Right hindlimb (tissue), 1 donor: ENCODE measurements at places on chromosomes 6 and 20.

GRCh38 chr6:21742238-21742660 is 148.7 kb downstream of the SOX4 start:
- no peak for DNase-seq

DNA sequence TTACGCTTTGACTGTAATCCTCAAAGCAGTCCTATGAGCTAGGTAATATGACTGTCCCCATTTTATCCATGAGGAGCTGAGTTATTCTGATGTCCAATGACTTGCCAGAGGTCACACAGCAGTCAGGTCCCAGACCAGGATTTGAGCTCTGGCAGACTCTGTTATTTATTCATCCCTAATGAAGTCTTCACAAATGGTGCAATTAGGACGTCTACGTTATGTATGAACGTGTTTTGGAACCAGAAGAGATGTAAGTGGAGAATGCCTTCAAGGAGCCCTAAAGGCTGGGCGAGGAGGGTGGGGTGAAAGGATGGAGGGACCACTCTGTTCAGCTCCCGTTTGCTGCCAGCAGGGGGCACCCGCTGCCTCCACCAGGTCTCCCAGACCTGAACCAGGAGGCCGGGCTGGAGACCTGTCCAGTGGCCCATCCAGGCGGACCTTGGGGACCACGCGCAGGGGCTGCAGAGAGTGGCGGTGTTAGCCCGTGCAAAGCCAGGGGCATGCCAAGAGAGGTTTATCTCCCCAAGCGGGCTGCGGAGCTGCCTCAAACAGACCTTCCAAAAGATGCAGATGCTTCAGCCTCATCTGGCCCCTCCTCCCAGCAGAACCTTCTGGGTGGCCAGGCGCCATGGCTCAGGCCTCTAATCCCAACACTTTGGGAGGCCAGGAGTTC is 15.2 kb upstream of the ZNF335 start:
- peak; percentile 63 for DNase-seq

GRCh38 chr6:41984623-41985022 is 43.0 kb upstream of the CCND3 start:
- no peak for DNase-seq

DNA sequence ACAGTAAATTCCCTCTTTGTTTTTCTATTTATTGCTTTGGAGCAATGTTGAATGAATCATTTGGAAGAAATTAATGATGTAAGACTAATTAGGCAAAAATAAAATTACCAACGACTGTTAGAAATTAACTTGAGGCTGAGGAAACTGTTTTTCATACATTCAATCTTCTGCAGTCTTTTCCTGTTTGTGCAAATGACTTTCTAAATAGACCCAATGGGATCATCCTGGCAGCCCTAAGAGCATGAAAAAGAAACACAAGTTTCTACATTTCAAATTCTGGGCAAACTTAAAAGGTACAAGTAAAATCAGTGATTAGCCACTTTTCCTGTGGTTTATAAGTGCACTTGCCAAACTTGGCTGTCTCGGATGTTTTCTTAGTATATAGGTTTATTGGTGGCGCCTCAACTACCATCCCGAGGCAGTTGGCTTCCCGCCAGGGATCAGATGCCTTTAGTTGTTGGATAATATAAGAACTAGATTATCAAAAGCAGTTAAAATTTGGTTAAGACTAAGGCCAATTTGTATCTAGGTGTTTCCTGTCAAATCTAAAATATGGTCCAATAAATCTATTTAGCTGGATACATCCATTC is 181.2 kb downstream of the ISM1 start:
- DNase-seq: no peak

DNA sequence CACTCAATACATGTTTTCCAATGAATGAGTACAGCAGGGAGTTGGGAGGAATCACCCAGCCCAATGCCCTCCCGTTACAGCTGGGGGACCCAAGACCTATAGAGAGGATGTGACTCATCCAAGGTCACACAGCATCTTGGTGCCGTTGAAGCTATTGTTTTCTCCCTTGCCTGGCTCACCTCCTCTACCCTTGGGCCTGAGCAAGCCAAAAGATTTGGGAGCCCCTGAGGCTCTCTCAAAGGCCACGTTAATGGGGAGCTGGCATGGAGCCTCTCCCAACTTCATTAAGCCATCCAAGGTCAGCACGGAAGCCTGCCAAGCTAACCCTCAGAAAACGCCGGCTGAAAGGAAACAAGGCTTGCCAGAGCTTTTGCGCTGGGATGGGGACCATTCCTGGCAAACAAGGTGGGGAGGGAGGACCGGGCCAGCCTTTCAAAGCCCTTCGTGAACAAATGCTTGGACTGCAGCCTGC is 30.4 kb downstream of the KCNB1 start:
- peak; percentile 39 for DNase-seq

DNA sequence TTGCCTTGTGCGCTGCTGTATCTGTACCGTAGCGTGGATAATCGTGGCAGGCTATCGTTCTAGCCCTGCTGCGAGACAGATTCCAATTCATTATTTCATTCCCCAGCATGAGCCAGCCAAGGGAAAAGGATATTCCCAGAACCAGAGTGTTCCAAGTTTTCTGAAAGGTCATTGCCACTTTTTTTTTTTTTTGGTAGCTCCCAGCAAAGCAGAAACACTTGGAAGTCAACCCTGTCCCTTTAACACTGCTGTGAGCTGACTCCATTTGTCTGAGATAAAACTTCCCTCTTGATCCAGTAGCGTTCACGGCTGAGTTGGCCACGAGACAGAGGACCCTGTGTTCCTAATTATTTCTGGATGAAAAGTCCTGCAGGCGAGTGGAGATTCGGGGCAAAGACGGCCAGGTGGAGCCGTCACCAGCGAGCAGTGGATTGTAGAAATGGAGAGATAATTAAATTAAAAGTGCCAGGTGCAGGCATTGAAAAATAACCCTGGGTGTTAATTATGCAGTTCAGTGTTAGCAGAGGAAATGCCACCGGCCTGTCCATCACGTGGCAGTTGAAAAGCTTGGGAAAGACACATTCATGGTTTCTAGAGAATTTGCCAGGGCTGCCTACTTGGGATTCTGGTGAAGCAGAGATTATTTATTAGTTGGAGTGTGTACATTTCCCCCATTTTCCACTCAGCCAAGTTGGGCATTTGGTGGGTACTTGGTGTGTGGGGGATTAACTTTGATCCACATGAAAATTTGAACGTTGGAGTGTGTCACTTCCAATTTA is 164.2 kb downstream of the SLC24A3 start:
- no peak for DNase-seq

DNA sequence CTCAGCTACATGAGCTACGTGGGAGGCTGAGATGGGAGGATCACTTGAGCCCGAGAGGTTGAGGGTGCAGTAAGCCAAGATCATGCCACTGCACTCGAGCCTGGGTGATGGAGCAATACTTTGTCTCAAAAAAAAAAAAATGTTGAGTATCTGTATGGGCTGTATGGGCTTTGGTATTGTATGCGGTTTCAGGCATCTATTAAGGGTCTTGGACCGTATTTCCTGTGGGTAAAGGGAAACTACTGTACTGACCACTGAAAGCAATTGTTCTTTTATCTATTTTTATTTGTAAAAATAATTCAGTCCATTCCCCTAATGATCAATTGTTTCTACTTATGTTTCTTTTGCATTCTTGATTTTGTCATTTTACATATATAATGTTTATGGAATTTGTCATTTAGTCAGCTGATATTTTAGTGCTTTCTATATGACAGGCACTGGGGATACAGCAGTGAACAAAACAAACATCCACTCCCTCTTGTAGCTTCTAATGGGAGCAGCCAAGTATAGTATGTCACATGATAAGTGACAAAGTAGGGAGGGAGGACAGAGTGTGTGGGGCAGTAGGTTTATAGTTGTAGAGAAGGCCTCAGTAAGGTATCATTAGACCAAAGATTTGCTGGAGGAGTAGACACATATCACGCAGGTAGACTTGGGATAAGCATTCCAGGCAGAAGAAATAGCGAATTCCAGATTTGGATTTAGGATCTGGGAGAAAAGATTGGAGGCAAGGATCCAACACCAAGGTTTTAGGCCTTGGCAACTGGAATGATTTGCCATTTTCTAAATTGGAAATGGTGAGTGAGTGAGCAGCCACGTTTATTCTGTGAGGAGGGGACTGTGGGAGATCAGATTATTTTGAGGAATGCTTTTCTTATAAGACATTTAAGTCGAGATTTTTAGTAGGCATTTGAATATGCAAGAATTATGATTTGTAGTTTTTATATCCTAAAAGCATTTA is 6.0 kb downstream of the PCMT1 start:
- no peak for DNase-seq

DNA sequence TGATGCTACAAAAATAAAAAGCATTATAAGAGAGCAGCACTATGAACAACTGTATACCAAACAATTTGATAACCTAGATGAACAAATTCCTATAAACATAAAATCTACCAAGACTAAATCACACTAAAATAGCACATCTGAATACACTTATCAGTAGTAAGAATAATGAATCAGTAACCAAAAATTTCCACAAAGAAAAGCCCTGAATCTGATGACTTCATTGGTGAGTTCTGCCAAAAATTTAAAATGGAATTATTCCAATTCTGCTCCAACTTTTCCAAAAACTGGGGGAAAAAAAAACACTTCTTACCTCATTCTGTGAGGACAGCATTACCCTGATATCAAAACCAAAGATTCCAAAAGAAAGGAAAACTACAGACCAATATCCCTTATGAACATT is 206.2 kb downstream of the WDR27 start:
- DNase-seq: no peak

DNA sequence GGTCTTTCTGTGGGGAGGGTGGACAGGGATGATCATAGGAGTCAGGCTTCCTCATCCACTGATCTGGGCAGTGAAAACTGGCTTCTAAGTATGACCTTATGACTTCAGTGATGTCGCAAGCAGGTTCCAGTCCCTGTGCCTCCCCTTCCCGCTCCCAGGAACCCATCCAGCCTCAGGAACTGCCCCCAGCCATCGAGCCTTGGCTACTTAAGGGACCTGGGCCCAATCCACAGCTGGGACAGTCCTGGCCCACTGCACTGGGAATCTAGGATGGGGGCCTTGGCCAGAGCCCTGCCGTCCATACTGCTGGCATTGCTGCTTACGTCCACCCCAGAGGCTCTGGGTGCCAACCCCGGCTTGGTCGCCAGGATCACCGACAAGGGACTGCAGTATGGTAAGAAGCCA is at the start of gene LBP:
Gene LBP, plus strand, starts transcription at position 236 of the 405 bp plus-strand sequence. Its CDS starts 35 bp downstream, at position 271.
- DNase-seq: no peak

- no peak for DNase-seq
Measured at GRCh38 chr20:61048302-61048701, 203.8 kb upstream of the CDH4 start.

- no peak for DNase-seq
Measured at GRCh38 chr20:24452498-24453127, 16.8 kb upstream of the SYNDIG1 start.

DNA sequence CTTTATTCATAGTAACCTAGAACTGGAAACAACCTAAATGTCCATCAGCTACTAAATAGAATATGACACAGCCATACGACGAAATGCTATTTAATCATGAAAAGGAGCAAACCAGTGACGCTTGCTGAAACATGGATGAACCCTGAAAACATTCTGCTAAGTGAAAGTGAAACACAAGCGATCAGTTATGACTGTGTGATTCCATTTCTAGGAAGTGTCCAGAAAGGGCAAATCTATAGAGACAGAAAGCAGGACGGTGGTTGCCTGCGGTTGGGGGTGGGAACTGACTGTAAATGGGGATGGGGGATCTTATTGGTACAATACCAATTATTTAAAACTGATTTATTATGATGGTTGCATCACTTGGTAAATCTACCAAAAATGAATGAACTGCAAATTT is 126.8 kb downstream of the IPCEF1 start:
- DNase-seq: no peak

DNA sequence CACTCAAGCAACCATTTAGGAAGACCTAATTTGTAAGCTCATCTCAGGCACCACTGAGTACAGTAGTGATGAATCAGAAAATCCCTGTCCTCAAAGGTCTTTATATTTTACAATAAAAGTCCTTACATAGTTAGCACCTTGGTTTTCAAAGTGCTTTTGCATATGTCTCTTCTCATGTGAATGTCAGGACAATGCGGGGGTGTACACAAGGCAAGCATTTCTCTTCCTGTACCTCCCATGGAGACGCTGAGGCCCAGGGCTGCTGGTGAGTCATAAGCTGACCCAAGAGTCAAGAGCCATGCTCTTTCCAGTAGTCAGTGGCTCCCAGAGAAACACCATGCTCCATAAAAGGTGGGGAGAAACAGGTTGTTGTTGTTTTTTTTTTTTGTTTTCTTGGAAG is 174.0 kb downstream of the GJA10 start:
- DNase-seq: no peak

GRCh38 chr20:59825944-59826759 is 107.3 kb downstream of the SYCP2 start:
- peak; percentile 68 for DNase-seq

DNA sequence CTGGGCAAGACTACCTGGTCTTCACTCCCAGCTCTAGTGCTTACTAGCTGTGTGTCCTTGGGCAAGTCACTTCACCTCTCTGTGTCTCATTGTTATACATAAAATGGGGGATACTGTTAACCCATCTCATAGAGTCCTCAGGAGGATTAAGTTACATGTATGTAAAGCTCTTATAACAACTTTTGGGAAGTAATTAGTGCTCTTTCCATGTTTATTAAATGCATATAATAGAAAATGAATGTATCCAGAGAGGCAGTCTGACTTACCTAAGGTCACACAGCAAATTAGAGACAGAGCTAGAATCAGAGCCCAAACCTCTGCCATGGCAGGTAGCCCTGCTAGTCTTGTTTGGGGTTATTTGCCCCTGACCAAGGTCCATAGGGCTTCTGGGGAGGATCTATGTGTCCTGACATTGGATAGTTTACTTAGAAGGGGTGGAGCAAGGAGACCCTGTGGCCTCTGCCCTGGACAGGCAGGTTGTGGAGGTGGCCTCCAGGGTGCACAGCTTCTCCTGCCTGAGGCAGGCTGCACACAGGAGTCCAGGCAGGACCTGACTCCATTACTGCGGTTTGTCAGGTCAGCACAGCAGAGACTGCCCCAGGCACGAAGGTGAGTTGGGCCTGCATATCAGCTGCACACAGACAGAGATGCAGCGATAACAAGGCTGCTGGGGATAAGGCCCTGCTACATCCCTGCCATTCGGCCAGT is 8.4 kb upstream of the MAPK13 start:
- DNase-seq: no peak

GRCh38 chr20:53736757-53737395 is 143.2 kb upstream of the ZNF217 start:
- DNase-seq: no peak

- peak; percentile 35 for DNase-seq
Measured at GRCh38 chr6:74073999-74074398, 378.0 kb downstream of the CD109 start.

- DNase-seq: no peak
Measured at GRCh38 chr6:140879946-140880345, 1252.8 kb upstream of the GJE1 start.
